ENCODE measurements at places on chromosomes 4 and X.
A peak's percentile ranks its signal among the peaks of the same experiment; 100 is the strongest.

DNA sequence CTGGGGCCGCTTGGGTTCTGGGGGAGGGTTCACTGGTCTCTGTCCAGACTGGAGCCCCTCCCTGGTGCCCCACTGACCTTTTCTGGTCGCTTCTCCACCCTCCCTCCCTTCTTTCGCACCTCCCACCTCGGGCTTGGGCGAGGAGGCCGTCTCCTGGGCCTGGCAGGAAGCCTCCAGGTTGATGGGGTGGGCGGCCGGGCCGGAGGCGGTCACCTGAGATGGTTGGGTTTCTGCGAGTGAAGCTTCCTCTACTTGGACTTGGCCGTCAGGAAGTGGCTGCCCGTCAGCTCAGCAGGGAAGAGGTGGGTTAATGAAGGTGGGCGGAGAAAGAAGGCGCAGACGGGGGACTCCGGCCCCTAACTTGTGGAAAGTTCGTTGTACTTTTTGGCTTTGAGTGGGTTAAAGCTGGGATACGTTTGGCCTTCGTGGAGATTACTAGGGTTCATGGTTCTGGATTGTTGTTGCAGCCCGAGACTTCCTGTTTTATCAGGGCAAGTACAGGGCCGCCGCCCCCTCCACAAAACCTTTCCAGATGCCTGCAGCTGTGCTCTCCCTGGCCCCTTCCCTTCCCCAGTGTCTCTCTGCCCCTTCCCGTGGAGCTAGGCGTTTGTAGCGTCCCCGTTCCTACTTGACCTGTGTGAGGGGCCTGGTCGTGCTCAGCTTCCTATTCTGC lies 1.2 kb downstream of the AKAP17A start:
- DNase-seq, result no peak

DNA sequence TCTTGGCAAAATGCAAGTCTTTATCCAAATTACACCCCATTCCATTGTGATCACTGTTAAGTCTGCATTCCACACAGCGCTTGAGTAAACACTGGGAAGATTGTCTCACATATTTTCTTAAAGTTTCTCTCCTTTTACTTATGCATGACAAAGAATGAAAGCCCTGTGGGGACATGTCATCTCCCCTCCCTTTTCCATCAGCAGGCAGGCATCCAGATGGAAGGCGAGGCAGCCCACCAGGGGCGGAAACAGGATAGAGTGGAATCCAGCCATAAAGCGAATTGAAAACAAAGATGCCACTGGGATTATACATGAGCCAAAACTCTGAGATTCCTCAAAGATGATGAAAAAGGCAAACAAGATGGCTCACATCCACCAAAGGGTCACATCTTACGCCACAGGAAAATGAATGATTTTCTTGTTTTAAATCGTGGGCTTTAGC lies 78.2 kb downstream of the AFAP1 start:
- DNase-seq, result no peak

- DNase-seq, result no peak
Measured at GRCh38 chrX:9494771-9495170, 29.9 kb downstream of the TBL1X start.

DNA sequence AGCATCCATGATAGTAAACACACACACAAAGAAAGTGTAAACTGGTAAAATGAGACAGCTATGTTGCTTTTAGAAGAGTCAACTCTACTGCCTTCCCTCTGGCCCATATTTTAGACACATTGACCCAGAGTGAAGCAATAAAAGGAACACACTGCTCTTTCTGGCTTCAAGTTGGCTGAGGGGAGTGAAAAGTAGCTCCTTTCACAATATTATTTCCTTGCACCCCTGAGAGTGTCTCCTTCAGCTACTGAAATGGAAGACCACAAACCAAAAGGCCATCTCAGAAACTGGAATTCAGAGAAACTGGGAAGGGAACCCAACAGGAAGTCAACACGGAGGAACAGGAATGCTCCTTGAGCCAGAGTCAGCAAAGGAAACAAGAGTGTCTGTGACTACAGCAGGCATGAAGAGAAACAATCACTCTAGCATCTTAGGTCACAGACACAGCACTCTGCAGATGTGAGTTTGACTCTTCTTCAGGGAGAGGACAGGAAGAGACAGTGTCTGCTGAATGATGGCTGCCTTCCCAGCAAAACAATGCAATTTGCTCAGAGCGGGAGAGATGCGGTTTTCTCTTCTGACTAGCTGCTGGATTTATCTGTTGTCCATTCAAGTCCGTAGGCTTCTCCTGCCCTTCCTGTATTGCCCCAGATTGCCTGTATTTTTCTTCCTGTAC lies 106.7 kb downstream of the SPATA18 start:
- no peak for DNase-seq

GRCh38 chr4:4673070-4673469 lies 131.2 kb upstream of the STX18 start:
- DNase-seq, result no peak

GRCh38 chrX:21289232-21289631 lies 85.0 kb upstream of the CNKSR2 start:
- no peak for DNase-seq

GRCh38 chrX:50579955-50580354 lies 109.3 kb upstream of the DGKK start:
- peak; percentile 5 for DNase-seq

- DNase-seq, result no peak
Measured at GRCh38 chr4:85555206-85555605, 80.3 kb downstream of the ARHGAP24 start.

DNA sequence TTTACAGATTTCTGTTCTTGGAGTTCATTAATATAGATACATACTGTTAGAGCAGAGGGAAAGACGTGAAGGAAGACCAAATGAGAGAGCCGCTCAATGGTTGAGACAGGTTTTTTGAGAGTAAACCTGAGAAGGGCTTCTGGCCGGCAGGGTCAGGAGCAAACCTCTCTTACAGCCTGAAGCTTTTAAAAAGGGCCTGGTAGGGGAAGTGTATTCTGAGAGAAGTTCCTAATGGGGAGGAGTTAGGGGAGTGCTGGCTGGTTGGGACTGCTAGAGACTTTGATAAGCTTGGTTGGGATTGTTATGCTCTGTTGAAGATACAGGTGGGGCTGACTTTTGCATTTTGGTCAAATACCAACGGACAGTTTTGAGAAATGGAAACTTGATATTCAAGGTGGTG lies 186.8 kb upstream of the PABPC4L start:
- no peak for DNase-seq

DNA sequence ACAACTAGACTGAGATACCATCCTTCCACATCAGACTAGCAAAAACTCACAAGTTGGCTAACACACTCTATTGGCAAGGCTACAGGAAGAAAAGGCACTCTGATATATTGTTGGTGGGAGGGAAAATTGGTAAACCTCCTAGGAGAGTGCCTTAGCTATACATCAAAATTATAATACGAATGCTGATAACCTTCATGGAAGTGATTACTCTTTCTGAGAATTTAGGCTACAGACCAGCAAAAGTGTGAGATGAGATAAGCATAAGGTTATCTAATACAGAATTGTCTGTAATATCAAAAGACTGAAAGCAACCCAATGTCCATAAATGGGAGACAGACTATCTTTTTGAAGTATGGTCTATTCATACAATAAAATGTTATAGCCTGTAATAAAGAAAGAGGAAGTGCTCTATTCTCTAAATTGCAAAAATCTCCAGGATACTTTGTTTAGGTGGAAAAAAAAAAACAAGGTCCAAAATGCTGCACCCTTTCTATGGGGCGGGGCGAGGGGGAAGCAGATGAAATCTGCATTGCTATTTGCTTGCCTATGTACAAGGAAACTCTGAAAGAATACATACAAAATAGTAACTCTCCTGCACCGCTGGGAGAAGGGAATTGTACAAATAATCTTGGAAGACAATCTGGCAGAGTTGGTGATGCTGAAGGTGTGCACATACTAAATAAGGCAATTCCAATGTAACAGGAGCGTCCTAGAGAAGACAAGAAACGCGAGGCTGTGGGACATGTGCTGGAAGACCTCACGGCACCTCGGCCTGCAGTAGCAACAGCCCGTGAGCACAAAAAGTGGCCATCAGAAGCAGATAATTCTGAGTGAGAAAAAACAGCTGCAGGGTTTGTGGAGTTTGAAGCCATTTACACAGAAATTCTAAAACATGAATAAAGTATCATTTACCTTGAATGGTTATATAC lies 109.7 kb downstream of the AFAP1 start:
- DNase-seq, result no peak

DNA sequence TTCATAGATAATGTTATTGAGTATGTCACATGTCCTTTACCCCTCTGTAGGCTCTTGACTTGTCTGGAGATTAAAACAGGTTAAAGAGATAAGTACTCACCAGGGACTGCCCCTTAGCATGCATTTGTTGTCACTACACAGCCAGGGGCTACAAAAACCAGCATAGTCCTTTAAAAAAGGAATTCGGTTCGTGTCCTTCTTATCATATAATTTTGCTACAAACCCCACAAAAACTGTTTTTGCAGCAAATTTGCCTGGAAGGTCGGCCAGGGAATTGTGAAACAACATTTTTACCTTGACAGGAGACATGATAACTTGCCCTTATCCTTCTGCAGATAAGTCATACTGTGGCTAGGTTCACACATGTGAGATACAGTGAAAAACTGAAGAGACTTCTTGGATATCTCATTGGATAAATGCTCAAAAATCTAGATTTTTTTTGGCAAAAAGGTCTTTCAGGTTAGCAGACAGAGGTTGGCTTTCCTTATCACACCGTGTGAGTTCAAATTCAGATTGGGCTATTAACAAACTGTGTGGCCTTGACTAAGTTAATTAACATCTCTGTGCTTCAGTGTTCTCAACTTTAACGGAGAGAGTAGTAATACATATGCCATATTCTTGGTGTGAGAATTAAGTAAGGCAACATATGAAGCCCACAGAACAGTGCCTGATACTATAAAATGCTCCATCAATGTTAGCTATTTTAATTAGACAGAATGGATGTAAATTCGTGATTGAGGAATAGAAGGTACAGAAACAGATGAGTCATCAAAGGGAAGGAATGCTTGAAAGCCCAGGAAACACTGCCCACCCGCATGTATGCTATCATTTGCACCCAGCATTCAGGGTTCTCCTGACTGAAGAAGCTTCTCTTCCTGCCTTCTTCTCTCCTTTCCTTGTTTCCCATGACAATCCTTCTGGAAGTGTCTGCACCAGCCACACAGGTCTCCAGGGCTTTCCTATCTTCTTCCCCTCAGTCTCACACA lies 30.0 kb downstream of the FAM9C start:
- no peak for DNase-seq

DNA sequence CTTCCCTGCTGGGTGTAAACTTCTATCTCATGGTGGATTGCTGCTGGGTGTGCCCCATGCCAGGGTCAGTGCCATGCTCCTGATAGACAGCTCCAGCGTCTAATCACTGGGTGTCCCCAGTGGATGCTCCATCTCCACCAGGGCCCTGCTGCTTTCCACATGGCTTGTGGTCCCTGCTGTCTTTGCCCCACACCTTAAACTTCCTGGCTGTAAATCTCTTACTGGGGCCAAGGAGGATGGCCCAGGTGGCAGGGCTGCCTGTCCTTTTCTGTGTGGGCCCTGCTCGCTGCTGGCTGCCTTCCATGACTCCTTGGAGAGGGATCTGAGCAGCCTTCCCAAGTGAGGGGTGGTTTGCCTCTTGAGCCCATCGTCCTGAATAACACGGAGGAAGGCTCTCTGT lies 51.8 kb downstream of the RGS12 start:
- DNase-seq, result no peak

GRCh38 chr4:100366213-100366612 lies 151.6 kb downstream of the EMCN start:
- no peak for DNase-seq

DNA sequence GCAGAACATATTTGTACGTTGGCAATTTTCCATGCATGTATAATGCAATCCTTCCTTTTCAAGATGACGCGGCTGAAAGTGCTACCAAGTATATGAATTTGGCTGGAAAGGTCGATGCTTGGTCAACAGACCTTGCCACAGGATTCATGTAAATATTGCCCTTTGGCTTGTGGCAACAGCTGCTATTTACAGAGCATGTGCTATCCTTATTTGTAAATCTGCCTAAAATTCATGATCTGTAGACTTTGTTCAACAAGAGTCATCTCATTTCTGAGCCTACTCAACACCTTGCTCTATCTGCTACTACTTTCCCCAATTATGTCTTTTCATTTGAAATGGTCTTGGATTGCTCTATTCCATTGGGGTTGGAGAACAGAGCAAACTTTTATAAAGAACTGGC lies 1.9 kb upstream of the SMARCA1 start:
- no peak for DNase-seq

GRCh38 chr4:13933191-13933590 lies 305.7 kb upstream of the BOD1L1 start:
- no peak for DNase-seq

- DNase-seq, result peak; percentile 29
Measured at GRCh38 chr4:80103629-80104028, 30.6 kb upstream of the ANTXR2 start.
